SW 1271 (cell line): ENCODE measurements at places on chromosomes 11 and 22.

DNA sequence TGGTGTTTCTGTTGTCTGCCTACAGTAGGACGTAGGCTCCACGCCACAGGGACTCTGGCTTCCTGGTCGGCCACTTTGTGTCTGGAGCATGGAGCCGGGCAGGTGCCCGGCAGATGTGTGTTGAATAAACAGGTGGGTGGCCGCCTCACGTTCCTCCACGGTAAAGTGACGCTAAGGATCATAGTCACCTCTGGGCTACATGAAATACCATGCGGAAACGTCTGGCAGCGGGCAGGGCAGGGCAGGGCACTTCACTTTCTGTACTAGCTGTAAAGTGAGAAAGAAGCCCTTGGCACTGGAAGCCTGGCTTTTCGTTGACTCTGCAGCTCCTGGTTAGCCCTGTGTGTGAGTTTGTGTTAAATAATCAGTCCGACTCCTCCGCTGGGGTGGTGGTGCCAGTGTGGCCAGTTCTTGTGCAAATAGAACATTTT is 52.4 kb downstream of the MCM5 start:
- no peak for DNase-seq

DNA sequence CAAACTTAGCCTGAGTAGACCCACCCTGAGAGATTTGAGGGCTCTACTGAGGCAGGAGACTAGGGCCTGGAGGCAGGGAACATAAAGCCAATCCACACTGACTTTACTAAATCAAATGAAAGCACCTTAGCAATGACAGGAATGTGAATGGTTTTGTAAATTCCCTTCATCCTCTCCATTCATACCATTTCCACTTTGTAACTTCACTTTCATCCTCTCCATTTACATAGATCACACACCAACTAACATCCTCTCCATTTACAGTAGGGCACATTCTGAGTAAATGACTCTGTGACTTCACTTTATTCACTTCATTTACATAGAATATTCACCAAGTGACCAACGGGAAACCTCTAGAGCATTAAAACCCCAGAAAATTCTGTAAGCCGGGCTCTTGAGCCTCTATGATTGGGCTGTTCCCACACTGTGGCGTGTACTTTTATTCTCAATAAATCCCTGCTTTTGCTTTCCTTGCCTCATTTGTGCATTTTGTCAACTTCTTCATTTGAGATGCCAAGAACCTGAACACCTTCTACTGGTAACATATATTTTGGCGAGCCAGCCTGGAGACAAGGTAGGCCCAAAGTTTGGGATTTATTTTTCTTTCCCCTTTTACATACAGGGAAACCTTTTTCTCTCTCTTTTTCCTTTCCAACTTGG is 82.9 kb downstream of the PIWIL4 start:
- no peak for DNase-seq

GRCh38 chr11:130118165-130118564 is 41.4 kb upstream of the ST14 start:
- no peak for DNase-seq

DNA sequence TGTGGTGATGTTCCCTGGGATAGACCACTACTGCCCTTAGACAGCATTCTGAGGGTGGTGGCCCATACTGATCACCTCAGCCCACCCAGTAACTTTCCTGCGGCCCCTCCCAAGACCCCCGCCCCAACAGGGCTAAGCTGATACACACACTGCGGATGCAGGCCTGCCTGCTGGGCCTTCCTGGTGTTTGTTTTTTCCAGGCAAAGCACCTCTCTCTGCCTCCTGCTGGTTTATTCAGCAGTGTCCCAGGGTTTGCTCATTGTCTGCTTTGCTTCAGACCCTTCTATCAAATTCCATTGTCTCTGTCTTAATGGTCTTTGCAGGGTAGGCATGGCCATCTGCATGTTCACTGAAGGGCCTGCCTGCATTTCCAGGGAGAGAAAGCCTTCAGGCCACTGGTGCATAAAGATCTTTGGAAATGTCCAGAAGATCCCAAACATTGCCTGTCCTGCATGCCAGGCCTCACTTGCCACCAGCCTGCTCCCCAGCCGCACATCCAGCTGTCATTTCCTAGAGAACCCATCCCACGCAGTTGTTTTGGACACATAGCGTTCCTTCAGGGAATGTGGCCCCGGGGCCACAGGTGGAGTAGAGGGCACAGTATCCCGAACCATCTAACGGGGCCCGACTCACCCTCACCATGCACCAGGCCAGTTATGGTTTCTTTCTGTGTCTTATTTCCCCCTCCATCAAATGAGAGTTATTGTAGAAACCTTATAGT is 50.2 kb downstream of the BCR start:
- DNase-seq: no peak

GRCh38 chr11:104705490-104706190 is 192.6 kb downstream of the CASP12 start:
- DNase-seq: no peak

GRCh38 chr11:72224564-72225410 is at the start of gene INPPL1:
TSS of gene INPPL1 (plus strand) at chr11:72224767. CDS start at chr11:72224985, 218 bp downstream.
- DNase-seq: no peak

DNA sequence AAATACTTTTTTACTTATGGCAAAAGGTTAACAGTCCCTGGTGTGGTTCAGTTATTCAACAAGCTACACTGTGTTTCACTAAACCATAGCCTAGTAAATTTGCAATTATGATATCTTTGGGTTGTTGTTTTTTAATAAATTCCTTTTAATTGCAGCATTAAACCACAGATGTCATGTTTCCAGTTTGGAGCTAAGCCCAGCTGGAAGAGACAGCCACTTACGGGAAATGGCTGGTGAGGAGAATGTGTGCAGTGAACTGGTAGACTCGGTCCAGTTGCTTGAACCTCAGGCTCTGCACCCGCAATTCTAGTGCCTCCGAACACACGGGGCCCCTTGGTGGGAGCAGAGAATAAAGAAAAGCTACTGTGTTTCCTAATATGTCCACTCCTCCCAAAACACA is 70.8 kb downstream of the WNT11 start:
- no peak for DNase-seq

DNA sequence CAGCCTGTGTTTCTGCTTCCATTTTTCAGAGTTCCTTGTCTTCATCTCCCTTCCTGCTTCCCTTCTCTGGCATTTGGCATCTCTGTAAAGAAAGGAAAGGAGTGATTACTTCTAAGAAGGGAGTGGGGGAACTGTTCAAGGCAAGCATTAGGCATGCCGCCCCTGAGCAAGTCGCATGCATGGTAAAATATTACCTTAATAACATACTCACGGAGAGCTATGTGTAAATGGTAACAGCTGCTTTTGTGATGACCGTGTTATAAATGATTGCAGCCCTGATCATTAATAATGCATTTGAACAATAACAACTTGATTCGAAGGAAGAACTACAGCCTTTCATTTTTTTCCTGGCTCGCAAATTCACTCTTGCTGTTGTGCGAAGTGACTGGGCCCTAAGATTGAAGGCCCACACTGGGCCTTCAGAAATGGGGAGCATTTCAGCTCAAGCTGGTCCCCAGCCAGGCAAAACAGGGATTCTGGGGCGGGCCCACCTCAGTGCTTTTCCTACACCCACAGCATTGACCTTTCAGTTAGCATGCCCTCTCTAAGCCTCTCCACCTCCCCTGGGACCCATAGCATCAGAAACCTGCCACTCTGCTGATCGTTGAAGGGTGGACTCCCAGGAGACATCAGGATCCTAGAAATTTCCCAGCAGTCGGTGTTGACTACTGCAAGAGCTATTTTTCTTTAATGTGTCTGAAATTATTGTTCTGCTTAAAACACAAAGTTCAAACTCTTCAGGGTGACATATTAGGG is 263.0 kb upstream of the CADM1 start:
- DNase-seq: no peak

- no peak for DNase-seq
These were observed 55.4 kb downstream of the PDE2A start for GRCh38 chr11:72618803-72619202.

DNA sequence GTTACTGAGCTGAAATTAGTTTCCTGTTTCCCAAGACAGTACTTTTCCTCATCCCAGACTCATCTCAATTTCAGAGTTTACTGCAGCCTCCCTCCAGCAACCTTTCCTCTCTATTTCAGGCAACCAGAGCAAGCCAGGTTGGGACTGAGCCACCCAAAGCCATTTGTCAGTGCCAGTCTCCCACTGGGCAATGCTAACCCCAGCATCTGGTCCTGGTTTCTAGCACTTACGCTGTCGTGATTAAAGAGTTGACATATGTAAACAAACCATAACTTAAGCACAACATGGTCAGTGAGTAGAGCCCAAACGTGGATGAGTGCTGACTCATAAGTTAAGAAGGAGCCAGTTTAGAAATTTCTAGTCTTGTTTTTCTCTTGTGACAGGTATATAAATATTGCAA is 119.6 kb upstream of the BLID start:
- DNase-seq: no peak

DNA sequence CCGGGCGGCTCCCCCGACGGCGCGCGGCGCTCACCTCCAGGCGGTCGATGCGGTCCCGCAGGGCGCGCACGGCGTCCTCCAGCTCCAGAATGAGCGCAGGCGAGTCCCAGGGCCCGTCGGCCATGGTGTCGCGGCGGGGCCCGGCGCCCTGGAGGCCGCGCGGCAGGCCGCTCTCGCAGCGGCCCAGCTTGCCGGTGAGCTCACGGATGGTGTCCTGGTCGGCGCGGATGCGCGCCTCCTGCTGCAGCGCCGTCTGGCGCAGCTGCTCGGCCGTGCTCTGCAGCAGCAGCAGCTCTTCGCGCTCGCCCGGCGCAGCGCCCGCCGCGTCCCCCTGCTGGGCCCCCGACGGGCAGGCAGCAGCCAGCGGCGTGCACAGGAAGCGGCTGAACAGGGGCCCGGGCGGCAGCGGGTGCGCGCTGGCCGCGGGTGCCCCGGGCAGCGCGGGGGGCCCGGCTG is 599 bp downstream of the NPTXR start:
- peak; percentile 45 for DNase-seq

DNA sequence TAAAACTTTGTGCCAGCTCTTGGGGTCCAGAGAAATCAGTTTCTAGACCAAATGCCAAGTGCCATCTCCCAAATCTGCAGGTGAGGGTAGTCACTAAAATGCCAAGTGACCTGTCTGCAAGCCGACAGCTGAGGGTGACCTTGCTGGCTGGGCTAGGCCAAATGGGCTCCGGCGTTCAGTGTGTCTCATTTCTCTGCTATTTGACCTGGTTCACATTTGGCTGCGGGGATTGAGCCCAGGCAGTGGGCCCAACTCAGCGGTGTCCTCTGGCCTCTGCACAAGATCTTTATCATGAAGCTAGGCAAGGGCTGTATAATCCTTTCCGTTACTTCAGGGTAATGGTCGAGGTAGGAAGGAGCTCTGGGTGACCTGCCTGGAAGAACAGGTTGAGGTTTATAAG is 87.5 kb downstream of the SNX19 start:
- no peak for DNase-seq

DNA sequence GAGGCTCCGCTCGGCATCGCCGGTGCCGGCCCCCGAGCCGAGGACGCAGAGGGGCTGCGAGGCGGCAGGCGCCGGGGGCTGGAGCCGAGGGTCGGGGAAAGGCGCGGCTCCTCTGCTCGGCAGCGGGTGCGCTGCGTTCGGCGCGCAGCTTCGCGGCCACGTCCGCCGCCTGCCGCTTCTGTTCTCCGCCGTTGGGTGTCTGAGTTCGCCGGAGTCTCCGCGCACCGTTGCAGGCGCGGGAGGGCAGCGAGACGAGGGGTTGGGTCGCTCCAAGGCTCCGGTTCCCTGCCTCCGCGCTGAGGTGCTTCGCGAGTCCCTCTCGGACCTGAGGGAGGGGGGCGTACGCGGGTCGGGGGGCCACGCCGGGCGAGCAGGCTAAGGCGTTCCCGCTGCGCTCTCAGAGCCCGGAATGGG is 347 bp downstream of the MN1 start:
- no peak for DNase-seq

DNA sequence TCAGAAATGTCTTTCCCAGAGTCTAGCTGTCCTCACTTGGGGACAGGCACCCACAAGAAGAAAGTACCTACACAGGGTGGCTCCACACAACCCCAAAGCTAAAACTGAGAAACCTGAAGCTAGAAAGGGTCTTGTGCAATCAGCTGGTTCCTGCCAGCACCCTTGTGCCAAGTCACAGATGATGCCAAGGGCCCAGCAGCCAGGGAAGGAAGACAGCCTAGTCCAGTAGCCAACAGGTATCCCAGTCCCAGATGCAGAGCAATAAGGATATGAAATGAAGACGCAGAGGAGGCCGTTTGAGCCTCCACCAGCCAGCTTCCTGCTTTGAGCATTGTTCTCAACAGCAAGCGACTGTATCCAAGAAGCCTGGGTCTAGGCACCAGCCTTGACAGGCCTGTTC is 6.1 kb downstream of the PLEKHA7 start:
- DNase-seq: no peak

- no peak for DNase-seq
These were observed 81.8 kb downstream of the SFI1 start for GRCh38 chr22:31578171-31578570.

GRCh38 chr11:114915871-114916805 is 237.8 kb downstream of the NXPE2 start:
- no peak for DNase-seq

DNA sequence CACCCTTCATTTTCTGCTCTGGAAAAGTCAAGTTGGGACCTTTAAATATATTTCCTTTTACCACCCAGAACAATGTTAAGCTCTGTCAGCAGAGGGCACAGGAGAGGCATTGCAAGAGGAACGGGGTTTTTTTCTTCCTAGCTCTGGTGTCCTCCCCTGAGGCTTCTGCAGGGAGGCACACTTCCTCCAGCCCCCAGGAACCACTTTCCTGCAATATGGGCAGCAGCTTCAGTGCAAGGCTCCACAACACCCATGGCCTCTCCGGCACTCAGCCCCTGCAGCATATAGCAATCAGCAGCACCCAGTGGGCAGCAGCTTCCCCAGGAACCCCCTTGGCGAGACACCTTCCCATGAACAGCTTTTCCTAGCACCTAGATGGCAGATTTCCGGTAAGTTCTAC is 101.4 kb downstream of the SYT9 start:
- no peak for DNase-seq

DNA sequence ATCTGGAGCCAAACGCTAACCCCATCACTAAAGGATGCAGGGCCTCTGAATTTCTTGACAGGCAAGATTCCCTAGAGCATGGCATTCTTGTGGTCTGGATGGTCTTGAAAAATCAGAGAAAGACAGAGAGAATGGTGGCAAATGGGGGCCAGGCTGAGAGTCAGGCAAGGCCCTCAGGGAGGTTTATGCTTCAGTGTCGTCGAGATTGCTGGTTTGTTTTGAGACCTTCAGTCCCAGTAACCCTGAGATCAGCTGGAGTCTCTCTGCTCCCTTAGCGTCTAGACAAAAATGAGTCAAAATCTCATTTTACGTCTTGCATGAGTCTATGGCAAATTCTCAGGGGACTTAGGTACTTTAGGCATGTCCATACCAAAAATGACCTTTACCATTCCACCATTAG is 539.3 kb downstream of the SOX6 start:
- DNase-seq: no peak

DNA sequence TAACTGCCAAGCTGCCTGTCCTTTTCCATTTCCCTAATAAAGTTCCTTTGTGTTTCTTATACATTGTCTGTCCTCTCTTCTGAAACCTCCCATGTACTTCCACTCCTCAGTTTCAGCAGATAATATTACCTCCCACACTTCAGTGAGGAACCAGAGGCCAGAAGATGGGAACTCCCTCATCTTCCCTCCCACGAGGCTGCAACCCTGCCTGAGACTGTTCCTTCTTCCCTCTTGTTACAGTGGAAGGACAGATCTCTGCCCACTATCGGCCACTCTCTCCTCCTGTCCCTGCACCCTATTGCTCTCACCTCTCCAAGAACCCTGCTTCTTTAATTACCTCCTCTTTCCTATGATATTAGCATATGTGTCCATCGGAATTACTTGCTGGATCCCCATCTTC is 38.1 kb upstream of the SWAP70 start:
- DNase-seq: no peak
